Putamen (tissue), 1 donor: ENCODE measurements at places on chromosomes 16 and 17.

DNA sequence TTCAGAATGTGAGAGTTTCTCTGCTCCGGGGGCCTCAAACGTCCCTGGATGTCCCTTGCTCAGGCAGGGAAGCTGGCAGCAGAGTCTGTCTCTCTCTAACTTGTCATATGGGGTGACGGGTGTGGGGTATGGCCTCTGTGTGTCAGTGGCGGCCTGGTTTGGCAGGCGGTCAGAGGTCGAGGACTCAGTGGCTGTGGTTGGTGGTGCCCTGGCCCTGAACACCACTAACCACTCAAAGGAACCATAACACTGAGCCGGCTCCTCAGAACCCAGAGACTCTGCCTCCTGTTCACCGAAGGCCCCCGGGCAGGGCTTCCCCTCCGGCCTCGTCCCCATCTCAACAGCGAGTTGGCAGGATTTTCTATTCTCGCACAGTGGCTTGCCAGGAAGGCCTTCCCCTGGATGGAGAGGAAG lies 677 bp downstream of the P2RX1 start:
- no peak for DNase-seq

DNA sequence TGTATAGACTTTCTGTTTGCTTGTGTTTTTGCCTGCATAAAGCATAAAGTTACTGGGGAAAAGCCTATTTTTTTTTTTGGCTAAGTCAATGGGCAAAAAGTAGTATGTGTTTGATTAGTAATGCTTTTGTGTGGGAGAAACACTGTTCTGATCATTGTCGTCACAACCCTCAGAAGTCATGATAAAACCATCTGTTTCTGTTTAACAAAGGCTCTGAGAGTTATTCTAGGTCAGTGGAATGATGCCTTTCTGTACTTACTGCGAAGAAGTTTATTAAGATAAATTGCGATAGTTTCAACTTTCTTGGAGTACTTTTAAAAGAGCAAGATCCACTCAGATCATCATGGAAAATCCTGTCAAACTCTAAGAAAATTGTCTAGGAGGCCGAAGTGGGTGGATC lies 80.9 kb downstream of the PRKCA start:
- no peak for DNase-seq

DNA sequence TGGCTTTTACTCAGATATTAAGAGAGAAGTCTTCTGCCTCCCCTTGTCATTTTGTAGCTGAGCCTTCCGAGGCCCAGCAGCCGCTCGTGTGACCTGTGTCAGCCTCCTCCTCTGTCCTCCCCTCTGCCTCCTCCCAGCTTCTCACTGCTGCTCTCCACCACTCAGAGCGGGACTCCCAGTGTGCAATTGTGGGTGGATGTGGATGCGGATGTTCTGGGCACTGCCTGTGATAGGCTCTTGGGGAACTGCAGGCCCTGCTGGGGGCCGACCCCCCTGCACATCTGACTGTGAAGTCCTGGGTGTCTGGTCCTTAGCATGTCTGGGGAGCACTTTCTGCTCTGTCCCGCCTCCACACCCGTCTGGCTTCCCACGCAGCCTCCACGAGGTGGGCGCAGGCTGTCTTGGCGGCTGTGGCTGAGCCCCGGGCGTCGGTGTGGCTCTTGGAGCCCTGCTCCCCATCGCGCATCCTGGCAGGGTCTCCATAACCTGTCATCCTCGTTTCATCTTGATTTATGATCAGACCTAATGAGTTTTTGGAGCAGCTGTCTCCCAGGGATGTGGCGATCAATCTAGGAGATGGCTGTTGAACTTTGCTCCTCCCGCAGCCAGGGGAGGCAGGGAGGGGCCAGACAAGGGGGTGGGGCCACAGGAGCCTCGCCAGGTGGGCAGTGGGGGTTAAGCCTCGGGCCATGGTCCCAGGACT lies 28.1 kb downstream of the GRIN2C start:
- no peak for DNase-seq

- no peak for DNase-seq
These were observed 879 bp upstream of the SPG7 start for GRCh38 chr16:89507214-89507833.

- DNase-seq: no peak
These were observed 802 bp downstream of the CYLD start for GRCh38 chr16:50742576-50743200.

- DNase-seq: peak; percentile 46
These were observed 165.7 kb downstream of the CMIP start for GRCh38 chr16:81610144-81610842.

GRCh38 chr17:76834870-76835269 lies 33.3 kb upstream of the MGAT5B start:
- peak; percentile 39 for DNase-seq

DNA sequence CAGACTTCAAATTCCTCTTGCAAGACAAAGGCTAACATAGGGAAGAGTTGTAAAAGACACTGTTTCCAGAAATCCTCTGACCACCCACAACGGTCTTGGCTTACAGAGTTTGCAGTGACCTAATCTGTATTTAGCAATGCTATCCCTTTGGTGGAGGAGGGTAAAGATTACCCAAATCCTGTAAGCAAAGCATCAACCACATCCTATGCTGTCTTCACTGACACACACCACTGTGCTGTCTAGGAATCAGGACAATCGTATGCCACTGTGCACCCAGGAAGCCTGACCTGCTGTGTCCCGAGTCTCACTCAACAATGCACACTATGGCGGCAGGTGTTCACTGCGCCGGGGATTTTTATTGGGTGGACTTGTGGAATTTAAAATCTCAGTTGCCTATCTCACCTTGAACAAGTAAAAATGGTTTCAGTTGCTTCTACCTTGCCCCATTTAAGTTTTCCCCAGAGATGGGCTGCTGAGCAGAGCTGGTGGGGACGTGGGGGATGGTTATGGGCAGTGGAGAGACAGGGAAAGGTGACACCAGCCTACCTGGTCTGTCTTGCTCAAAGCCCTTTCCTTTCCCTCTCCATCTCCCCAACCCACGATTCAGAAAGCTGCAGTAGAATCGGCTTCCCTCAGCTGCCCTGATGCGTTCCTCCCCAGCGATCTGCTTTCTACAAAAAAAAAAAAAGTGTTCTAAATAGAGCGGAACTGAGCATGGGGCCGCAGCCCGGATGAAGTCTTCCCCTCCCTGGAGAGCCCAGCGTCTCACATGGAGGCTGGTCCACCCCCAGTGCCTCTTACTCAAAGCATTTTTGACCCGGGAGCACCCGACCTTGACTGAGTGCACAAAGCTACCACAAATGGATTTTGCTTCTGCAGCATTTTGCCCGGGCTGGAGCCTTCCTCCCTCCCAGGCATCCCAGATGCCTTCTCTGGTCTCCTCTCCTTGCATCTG lies 271.5 kb downstream of the SOX9 start:
- DNase-seq: no peak

DNA sequence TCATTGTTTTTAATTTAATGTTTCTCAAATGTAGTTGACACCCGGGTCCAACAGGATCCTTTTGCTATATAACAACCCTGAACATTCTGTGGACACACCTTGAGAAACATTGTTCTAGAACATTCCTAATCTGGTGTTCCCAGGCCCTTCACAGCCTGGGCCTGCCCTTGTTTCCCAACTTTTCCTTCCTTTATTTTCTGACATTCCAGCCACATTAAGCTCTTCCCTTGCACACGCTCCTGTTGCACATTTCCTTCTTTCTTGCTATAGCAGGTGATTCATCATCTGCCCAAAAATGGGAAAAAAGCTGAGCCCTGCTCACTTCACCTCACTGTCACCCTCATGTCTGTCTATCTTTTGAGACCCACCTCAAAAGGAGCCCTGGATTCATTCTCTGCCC lies 67.9 kb upstream of the MARCHF10 start:
- no peak for DNase-seq

DNA sequence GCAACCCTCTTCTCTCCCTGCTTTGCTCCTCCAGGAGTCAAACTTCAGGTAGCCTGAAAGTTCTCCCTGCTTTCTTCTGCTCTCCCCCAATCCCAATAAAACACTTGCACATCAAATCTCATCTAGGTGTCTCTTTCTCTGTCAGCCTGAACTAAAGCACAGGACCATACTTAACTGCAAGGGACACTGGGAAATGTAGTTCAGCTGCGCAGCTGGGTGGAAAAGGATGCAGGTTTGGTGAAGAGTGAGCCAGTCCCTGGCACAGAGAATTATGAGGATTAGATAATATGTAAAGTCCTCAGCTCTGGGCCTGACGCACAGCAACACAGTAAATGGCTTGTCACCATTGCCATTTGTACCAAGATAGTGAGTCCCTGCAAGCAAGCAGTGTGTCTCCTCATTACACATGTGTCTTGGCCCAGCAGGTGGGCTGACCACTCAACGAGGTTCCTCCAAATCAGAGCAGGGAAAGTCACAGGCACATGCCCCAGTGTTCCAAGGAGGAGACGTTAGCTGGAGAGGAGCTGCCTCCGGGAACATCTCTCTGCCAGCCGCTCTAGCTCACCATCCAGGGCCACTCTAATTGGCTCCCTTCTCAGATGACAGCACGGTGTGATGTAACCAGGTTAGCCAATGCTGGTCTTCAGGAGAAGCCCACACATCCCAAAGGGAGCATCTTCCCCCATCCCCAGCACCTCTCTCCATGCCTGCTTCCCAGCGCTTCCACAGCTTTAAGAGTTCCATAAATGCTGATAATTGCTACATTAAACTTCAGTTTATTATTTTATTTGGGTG lies 29.7 kb upstream of the IRX3 start:
- no peak for DNase-seq

GRCh38 chr16:54049591-54050458 lies 236.8 kb downstream of the IRX3 start:
- no peak for DNase-seq

GRCh38 chr16:74626741-74627416 lies 20.0 kb upstream of the GLG1 start:
- DNase-seq: no peak

DNA sequence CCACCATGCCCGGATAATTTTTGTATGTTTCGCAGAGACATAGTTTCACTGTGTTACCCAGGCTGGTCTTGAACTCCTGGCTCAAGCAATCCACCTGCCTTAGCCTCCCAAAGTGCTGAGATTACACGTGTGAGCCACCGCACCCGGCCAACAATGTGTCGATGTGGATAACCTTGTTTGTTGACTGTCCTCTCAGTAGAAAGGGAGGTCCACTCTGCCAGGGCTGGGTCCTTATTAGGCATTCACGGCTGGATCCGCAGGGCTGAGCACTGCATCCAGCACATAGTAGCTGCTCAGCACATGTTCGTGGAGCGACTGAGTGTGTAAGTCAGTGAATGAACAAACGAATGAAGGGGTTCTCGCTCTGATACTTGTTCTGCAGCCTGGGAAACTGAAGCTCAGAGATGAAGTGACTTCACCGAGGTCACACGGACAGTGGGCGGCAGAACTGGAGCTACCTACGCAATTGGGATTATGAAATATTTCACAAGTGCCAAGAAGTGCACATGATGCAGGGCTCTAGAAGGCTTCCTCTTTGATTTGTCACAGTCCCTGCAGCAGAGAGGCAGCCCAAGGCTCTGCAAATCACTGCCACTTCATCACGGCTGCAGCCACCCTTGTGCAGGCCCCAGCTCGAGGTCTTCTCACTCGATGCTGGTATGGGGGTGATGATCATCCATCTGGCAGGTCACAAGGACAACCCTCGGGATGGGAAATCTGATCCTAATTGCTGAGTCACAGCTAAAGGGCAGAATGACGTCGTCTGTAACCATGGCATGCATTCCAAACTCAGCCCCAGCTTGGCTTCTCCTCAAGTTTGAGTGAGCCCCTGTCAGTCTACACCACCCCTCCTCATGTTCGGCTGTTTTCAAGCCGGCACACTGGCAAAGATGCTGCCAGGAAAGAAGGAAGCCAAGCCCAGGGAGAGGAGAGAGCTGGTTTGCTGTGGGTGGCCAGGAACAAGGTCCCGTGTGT lies 28.0 kb upstream of the SNN start:
- peak; percentile 87 for DNase-seq

DNA sequence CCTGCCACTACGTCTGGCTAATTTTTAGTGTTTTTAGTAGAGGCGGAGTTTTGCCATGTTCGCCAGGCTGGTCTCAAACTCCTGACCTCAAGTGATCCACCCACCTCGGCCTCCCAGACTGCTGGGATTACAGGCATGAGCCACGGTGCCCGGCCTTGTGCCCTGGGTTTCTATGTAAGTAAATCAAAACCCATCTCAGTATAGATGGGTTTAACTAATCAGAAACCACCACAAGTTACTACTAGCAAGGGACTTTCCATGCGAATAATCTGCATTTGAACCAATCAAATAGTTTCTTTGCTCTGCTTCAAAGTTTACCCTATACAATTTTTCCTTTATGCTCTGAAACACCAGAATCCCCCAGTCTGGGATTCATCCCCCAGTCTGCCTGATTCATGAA lies 16.5 kb upstream of the EIF1 start:
- DNase-seq: no peak

- DNase-seq: no peak
These were observed 2172.0 kb downstream of the TP53TG3F start for GRCh38 chr16:35631261-35631945.

- no peak for DNase-seq
These were observed 25.2 kb downstream of the NLRP1 start for GRCh38 chr17:5558815-5559785.

GRCh38 chr16:49335828-49336227 lies 37.8 kb upstream of the C16orf78 start:
- DNase-seq: no peak

GRCh38 chr17:78378225-78379130 lies at the start of gene PGS1:
Gene PGS1, plus strand, starts transcription at chr17:78378649. Its CDS starts 17 bp downstream, at chr17:78378666.
- peak; percentile 74 for DNase-seq

DNA sequence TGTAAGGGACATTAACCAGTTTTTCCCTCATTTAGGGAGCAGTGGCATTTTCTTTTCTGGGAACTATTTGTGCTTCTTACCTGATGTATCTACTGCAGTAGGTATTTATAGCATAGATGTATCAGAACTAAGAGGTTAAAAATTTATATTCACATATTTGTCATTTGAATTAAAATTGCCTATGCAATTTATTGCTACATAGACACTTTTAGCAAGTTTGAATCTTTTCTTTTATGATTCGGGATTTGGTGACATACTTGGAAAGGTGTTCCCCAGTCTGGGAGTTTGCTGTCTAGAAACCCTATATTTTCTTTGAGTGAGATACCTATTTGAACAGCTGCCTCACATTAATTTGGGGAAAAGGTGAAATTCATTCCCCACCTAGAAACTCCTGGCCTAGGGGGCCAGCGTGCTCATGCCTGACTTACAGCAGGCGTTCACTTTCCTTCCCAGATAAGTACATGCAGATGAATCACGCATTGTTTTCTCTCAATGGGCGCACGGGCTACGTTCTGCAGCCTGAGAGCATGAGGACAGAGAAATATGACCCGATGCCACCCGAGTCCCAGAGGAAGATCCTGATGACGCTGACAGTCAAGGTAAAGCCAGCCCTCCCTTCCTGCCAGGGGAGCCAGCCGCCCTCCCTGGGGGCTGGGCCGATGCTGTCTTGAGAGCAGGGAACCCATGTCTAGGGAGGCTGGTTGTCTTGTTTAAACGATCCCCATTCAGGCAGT lies 73.8 kb downstream of the SDR42E1 start:
- no peak for DNase-seq

GRCh38 chr16:27174007-27174406 lies 29.3 kb upstream of the KDM8 start:
- no peak for DNase-seq

GRCh38 chr16:937723-938122 lies 33.1 kb downstream of the LMF1 start:
- DNase-seq: no peak
